T-helper 2 cell treated with Interferon-gamma antibody and Interleukin-4, amounts not matched to agents 5 μg/mL and 100 μg/mL, for 36 hours (primary cell): ENCODE measurements at places on chromosomes 7 and 10.
A peak's percentile ranks its signal among the peaks of the same experiment; 100 is the strongest.

- no peak overlapping the region for H3K27ac ChIP-seq
- H3K27me3 ChIP-seq, result no peaks in the 10 kb centered on the region
- no peaks in the 10 kb centered on the region for H3K4me1 ChIP-seq
These were observed 228.1 kb downstream of the WDR11 start for GRCh38 chr10:121079226-121079625.

GRCh38 chr10:78982726-78983125, 86.0 kb upstream of the ZMIZ1 start:
- no peaks in the 10 kb centered on the region for H3K36me3 ChIP-seq
- peaks cover 12% of the 10 kb centered on the region for H3K27me3 ChIP-seq
- no peak overlapping the region for H3K27ac ChIP-seq

- DNase-seq, result no peak
- no peak overlapping the region for H3K27ac ChIP-seq
- H3K4me1 ChIP-seq, result peaks cover 10% of the 10 kb centered on the region
- no peak overlapping the region for H3K4me3 ChIP-seq
- H3K27me3 ChIP-seq, result peaks cover 43% of the 10 kb centered on the region
- no peaks in the 10 kb centered on the region for H3K36me3 ChIP-seq
These were observed 60.6 kb upstream of the FRMD4A start for GRCh38 chr10:14391342-14391741.

GRCh38 chr10:5647507-5648240, 18.7 kb downstream of the ASB13 start:
- H3K27me3 ChIP-seq, result no peaks in the 10 kb centered on the region
- no peak for DNase-seq
- no peak overlapping the region for H3K4me3 ChIP-seq

GRCh38 chr7:96833676-96834453, 124.2 kb upstream of the SEM1 start:
- peaks cover 57% of the 10 kb centered on the region for H3K27me3 ChIP-seq
- H3K4me1 ChIP-seq, result peaks cover 23% of the 10 kb centered on the region
- DNase-seq, result no peak
- no peak overlapping the region for H3K27ac ChIP-seq

DNA sequence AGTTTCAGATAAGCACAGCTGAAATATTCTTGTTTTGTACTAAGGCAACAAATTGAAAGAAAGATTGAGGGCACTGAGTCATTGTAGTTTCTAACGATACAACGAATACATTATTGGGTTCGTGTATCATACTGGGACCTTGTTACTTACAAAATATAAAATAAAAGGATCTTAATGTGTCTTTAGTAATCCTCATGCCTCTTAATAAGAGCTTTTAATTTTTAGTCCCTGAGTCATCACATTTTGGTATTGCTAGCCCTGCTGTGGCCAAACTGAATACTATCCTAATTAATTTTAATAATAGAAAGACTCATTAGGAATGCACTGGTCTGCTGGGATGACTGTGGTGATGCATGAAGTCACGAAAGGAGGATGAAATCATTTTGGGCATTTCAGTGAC, 309.7 kb downstream of the EXOC4 start:
- peaks cover 3% of the 10 kb centered on the region for H3K4me1 ChIP-seq
- peaks cover 16% of the 10 kb centered on the region for H3K36me3 ChIP-seq
- H3K4me3 ChIP-seq, result no peak overlapping the region
- H3K27me3 ChIP-seq, result no peaks in the 10 kb centered on the region
- no peak overlapping the region for H3K27ac ChIP-seq

- H3K27me3 ChIP-seq, result no peaks in the 10 kb centered on the region
- no peak for DNase-seq
- no peak overlapping the region for H3K4me3 ChIP-seq
- H3K36me3 ChIP-seq, result no peaks in the 10 kb centered on the region
These were observed 902.5 kb downstream of the PCDH15 start for GRCh38 chr10:53898532-53898931.

GRCh38 chr7:142784716-142785115, 13.9 kb downstream of the PRSS2 start:
- peak overlapping the region; percentile 97 for H3K27ac ChIP-seq
- peaks cover 28% of the 10 kb centered on the region for H3K36me3 ChIP-seq
- no peak for DNase-seq

- H3K4me3 ChIP-seq, result no peak overlapping the region
- peaks cover 3% of the 10 kb centered on the region for H3K27me3 ChIP-seq
- no peak overlapping the region for H3K27ac ChIP-seq
- no peaks in the 10 kb centered on the region for H3K36me3 ChIP-seq
These were observed 59.5 kb upstream of the CAV2 start for GRCh38 chr7:116439841-116440549.

- no peaks in the 10 kb centered on the region for H3K36me3 ChIP-seq
- H3K27me3 ChIP-seq, result no peaks in the 10 kb centered on the region
- H3K27ac ChIP-seq, result no peak overlapping the region
- no peaks in the 10 kb centered on the region for H3K4me1 ChIP-seq
- DNase-seq, result no peak
- no peak overlapping the region for H3K4me3 ChIP-seq
These were observed 272.5 kb downstream of the SEMA3A start for GRCh38 chr7:83921941-83922607.

GRCh38 chr7:29623973-29624372, 60.3 kb downstream of the PRR15 start:
- no peaks in the 10 kb centered on the region for H3K36me3 ChIP-seq
- DNase-seq, result no peak
- no peak overlapping the region for H3K27ac ChIP-seq
- no peaks in the 10 kb centered on the region for H3K4me1 ChIP-seq
- no peak overlapping the region for H3K4me3 ChIP-seq

DNA sequence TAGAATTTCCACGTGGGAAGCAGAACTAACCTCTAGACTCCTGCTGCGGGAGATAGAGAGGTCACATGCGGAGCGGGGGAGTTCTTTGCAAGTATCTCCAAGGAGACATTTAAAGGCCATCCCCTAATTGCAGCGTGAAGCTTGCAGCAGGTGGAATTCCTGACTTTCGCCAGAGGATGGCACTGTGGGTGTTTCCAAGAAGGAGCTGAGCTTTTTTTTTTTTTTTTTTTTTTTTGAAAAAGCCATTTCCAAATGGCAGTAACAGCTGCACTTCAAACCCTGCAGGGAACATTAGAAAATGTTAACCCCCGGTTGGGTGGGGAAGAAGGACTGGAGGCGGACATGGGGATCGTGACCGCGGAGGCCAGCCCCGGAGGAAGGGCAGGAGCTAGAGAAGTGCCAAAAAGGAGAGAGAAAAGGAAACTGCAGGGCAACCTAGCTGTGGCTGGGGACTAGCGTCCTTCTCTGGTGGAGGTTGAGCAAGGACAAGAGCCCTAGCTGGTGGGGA, 487.7 kb downstream of the TYW1 start:
- H3K4me1 ChIP-seq, result no peaks in the 10 kb centered on the region
- H3K4me3 ChIP-seq, result no peak overlapping the region
- no peaks in the 10 kb centered on the region for H3K27me3 ChIP-seq
- no peak for DNase-seq
- H3K36me3 ChIP-seq, result no peaks in the 10 kb centered on the region

DNA sequence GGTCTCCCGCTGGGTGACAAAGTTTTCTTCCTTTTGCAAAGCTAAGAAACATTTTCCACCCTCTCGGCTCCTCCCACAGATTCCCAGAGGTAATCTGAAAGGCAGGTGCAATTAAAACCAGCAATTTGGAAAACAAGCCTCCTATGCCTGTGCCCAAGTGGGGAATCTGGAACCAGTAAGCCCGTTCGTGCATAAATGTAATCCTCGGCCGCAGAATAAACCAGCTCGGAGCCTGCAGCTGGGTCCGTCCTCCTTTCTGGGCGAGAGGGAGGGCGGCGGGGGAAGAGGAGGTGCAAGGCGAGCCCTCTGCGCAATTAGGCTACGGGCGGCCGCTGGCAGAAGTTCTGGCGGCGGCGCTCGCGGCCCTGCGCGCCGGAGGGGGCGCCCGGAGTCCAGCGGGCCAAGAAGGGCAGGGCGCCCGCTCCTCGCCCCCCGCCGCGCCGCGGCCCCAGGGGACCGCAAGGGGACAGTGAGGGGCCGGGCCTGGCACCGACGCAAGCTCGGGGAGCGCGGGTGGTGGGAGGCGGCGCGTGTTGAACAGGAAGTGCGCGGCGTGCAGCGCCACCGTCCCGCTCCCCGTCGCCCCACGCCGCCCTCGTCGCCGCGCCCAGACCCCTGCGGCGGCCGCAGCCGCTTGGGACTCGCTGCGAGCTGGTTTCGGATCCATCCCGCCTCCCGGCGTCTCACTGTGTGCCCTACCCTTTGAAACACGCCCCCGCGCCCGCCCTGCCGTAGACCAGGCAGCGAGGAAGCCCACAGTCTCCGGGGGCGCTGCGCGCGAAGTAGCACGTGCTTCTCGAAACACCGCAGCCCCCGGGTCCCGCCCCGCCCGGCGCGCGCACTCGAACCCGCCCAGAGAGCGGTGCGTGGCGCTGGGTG, at the start of gene PRKAG2:
Gene PRKAG2 (minus strand): TSS at position 217 of the 879 bp plus-strand sequence. CDS start 495 bp downstream, outside the sequence.
- peaks cover 30% of the 10 kb centered on the region for H3K27me3 ChIP-seq
- no peaks in the 10 kb centered on the region for H3K36me3 ChIP-seq
- peaks cover 13% of the 10 kb centered on the region for H3K4me1 ChIP-seq

- peaks cover 13% of the 10 kb centered on the region for H3K4me1 ChIP-seq
- H3K27me3 ChIP-seq, result no peaks in the 10 kb centered on the region
- peak within 1 kb of the TSS; percentile 80 for H3K4me3 ChIP-seq
These were observed at the start of gene NUDT13 for GRCh38 chr10:73110345-73110849. Gene NUDT13, plus strand, starts transcription at chr10:73110455. Its CDS starts 3,911 bp downstream, at chr10:73114366.

GRCh38 chr10:17984056-17984455, 32.3 kb downstream of the SLC39A12 start:
- H3K27me3 ChIP-seq, result no peaks in the 10 kb centered on the region
- DNase-seq, result no peak
- no peak overlapping the region for H3K4me3 ChIP-seq
- H3K36me3 ChIP-seq, result no peaks in the 10 kb centered on the region
- no peak overlapping the region for H3K27ac ChIP-seq

DNA sequence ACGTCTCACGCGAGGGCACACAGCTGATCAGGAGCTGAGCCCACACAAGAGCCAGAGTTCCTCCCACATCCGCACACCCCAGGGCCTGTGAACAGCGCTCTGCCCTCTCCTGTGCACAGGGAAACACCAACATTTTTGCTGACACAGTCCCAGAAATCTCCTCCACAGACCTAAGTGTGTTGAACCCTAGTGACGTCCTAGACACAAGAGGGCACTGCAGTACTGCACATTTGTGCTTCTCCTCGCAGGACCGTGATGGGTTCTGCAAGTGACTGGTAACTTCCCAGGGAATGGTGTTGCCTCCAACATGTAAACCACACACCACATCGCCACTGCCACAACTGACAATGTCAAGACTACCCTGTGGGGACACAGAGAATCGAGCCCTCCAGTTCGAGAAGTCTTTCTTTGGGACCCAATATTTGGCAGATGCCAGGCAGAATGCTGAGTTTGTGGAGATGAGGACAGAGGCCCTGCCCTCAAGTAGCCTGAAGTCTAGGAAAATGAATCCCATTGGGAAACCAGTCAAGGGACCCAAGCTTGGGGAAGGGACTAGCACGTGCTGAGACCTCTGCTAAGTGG, 170.3 kb downstream of the PAXIP1 start:
- H3K4me1 ChIP-seq, result no peaks in the 10 kb centered on the region
- H3K27ac ChIP-seq, result no peak overlapping the region
- no peak for DNase-seq

DNA sequence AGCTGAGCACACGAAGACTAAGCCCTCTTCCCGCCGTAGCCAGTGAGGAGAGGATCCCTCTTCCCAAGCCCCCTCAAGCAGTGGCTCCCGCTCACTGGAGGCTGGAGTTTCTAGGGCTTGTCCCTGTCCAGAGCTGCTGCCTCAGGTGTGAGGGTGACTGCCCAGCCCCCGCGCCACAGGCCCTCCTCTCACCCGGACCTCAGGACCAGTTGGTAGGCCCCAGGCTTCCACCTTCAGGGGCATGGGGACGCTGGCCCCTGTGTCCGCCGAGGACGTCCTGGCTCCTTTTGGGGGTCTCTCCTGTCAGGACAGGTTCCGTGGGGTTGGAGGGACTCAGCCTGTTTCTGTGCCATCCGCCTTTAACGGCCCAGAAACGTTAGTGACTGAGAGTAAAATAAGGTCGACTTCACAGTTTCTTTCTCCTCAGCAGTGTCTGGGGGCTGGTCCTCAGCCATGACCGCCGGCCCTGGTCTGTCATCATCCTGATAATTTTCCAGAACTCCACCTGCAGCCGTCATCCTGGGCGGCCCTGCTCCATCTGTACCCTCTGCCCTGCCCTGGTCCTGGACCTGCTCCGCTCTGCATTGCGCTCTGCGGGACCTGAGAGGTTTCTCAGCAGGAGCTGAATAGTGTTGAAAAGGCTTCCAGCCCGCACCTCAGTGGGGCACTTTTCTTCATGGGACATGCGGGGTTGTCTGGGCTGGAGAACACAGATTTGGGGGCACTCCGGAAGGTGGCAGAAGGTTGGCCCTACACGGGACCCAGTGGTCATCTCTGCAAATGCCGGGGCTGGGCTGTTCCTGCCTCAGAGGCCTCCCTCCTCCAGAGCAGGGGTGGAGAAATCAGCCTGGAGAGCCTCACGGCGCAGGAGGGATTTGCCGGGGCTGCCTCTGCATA, 36.0 kb upstream of the FAM20C start:
- no peak for DNase-seq
- H3K27me3 ChIP-seq, result no peaks in the 10 kb centered on the region
- H3K27ac ChIP-seq, result no peak overlapping the region
- H3K4me1 ChIP-seq, result no peaks in the 10 kb centered on the region
- no peak overlapping the region for H3K4me3 ChIP-seq
- no peaks in the 10 kb centered on the region for H3K36me3 ChIP-seq

GRCh38 chr7:151322906-151323305, 18.7 kb upstream of the NUB1 start:
- peaks cover 8% of the 10 kb centered on the region for H3K27me3 ChIP-seq
- H3K4me1 ChIP-seq, result no peaks in the 10 kb centered on the region
- H3K36me3 ChIP-seq, result peaks cover 1% of the 10 kb centered on the region
- no peak overlapping the region for H3K4me3 ChIP-seq

DNA sequence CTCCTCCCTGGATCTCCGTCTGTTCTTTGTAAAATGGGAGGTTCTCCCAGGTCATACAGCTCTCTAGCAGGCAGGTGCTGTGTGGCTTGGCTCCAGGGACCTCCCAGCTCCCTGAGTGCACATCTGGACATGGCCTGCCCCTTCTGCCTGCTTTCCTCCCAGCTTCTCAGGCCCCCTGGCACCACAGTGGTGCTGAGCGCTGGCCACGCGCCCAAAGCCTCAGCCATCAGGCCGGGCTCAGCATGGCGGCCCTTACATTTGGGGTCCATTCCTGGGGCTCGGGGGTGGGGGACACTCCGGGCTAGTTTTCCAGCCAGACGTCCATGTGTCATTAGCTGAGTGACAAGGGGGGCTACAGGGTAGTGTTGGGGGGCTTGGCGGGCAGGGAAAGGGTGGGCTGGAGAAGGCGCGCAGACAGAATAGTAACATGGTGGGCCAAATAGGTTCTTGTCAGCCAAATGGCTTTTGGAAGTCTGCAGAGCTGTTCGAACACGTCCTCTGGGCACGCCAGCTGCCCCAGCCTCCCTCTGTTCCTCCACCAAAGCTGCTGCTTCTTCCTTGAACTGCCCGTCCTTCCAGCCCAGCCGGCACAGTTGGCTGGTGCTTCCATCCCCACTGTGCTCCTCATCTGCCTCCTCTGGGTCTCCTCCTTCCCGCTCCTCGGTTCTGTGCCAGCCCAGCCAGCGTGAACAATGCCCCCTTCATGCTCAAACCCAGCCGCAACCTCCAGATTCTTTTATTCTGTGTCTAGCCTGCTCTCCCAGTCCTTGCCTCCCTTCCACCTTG, 65.9 kb downstream of the GOLGA7B start:
- no peak overlapping the region for H3K4me3 ChIP-seq
- H3K27ac ChIP-seq, result no peak overlapping the region
- no peaks in the 10 kb centered on the region for H3K36me3 ChIP-seq
- peaks cover 5% of the 10 kb centered on the region for H3K27me3 ChIP-seq

GRCh38 chr7:105020926-105021325, 6.9 kb downstream of the KMT2E start:
- DNase-seq, result no peak
- H3K27ac ChIP-seq, result no peak overlapping the region
- peaks cover 30% of the 10 kb centered on the region for H3K36me3 ChIP-seq
- H3K4me3 ChIP-seq, result peak overlapping the region; percentile 42
- H3K4me1 ChIP-seq, result peaks cover 66% of the 10 kb centered on the region
